Fibroblast of upper back skin (primary cell): ENCODE measurements at places on chromosomes 4 and X.

- DNase-seq, result no peak
These were observed 20.8 kb downstream of the NAT8L start for GRCh38 chr4:2079926-2080325.

DNA sequence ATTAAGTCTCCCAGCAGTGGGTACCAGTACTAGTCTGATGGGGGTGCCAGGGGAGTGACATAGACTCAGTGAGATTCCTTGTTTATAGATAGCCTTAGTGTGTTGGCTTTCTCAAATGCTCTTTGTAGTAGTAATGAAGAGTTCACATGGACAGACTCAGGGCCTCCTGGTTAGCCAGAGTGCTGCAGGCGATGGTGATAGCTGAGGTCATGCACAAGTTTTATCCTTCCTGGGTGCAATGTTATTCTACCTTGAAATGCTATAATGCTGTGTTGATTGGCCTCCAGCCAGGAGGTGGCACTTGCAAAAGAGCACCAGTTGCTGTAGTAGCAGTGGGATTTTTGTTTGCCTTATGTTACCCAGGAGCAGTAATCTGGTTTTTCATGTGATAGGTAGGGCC, 35.5 kb upstream of the ADH4 start:
- DNase-seq, result no peak

DNA sequence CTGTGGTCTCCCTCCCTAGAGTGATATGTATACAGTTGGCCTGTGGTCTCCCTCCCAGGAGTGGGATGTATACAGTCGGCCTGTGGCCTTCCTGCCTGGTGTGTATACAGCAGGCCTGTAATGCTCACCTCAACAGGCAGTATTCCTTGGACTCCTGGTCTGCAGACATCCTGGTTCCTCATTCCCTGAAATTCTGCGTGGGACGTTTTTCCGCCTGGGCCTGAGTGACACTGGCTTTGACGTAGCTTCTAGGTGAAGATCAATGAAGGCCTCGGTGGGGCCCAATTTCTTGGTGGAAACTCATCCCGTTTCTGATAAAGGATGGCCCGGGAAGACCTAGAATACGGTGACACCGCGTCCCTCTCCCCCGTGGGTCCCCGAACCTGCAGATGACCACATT, 98.7 kb upstream of the PPP2R3B start:
- no peak for DNase-seq

GRCh38 chrX:48684134-48684533, 535 bp downstream of the WAS start:
- DNase-seq, result no peak

GRCh38 chr4:16106956-16107355, 23.1 kb upstream of the PROM1 start:
- no peak for DNase-seq

- DNase-seq, result no peak
These were observed 122.6 kb upstream of the VCX3B start for GRCh38 chrX:8341814-8342590.

- no peak for DNase-seq
These were observed 56.9 kb downstream of the SERTM2 start for GRCh38 chrX:111568354-111568753.

GRCh38 chr4:44916411-44916810, 190.1 kb upstream of the GNPDA2 start:
- DNase-seq, result peak; percentile 4

GRCh38 chrX:11188664-11189063, 77.5 kb downstream of the HCCS start:
- peak; percentile 66 for DNase-seq

DNA sequence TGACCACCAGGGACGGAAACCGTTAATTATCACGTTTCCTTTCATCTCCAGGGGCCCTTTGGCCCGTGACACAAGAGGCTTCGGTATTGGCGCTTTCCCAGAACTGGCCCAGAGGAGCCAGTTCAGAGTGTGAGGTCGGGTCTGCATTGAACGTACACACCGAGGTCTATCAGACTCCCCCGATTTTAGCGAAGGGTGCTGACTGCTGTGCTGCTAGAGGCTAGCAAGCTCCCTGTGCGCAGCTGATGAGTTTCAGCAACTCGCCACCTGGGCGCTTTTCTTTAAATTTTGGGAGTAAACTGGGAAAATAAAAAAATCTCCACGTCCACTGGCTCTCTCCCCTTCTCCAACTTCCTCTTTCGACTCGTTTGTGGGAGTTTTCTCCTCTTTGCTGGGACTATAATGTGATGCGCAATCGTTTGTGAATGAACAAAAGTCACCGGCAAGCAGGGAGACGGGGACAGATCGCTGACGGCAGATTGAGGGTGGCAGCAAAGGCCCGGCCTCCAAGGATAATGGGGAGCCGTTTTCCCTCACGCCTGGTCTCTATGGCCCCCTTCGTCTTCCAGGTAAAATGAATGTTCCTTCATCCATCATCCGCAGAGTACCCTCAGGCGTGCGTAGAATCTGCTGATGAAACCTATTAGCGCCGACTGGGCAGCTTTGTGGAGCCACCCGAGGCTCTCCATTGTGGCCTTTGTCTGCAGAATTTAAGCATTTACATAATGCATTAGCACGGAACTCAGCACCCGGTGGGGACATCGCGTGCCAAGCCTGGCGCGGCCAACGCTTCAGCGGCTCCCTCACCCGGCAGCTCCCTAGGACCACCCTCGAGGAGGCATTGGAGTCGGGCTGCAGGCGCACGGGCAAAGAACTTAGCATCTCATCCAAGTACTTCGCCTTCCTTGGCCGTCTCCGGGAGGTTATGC, 1.6 kb upstream of the LRAT start:
- no peak for DNase-seq
